ENCODE measurements at places on chromosomes 1 and 21. TPM values are rescaled to one million over a fixed set of nuclear protein-coding genes. Genes with fewer than 3 reads are reported as not detected.

The SPATA17 gene
- total RNA-seq = 17.2 TPM

The AMY2B gene
- 0.10 TPM for total RNA-seq

The FCRL5 gene
- not detected for total RNA-seq

The EXO1 gene
- total RNA-seq = 30.5 TPM

The DOCK7 gene
- total RNA-seq = 21.1 TPM

The KRTAP12-4 gene
- not detected for total RNA-seq

The RUNX3 gene
- total RNA-seq = not detected

The PLEKHG5 gene
- 3.3 TPM for total RNA-seq

The AMPD1 gene
- total RNA-seq = not detected

The LINGO4 gene
- total RNA-seq = not detected

The OR2L5 gene
- total RNA-seq = not detected

The ABCA4 gene
- not detected for total RNA-seq

The KCNE2 gene
- not detected for total RNA-seq

The SPRR3 gene
- not detected for total RNA-seq

The RXFP4 gene
- not detected for total RNA-seq

The ARHGEF10L gene
- 31.0 TPM for total RNA-seq

The MPL gene
- not detected for total RNA-seq

The NCAM2 gene
- 2.3 TPM for total RNA-seq

The HRNR gene
- not detected for total RNA-seq

The AIM2 gene
- total RNA-seq = not detected

The C1orf87 gene
- not detected for total RNA-seq

The CAPN8 gene
- total RNA-seq = 0.14 TPM

The SOX13 gene
- total RNA-seq = 3.4 TPM

The GGPS1 gene
- total RNA-seq = 14.8 TPM

The TNFSF4 gene
- total RNA-seq = 1.8 TPM

The PRDM2 gene
- total RNA-seq = 1.0 TPM

The FNDC7 gene
- total RNA-seq = not detected

The C1orf35 gene
- total RNA-seq = 61.2 TPM

The ZNF683 gene
- total RNA-seq = not detected

The AADACL4 gene
- total RNA-seq = not detected

The ANKRD65 gene
- not detected for total RNA-seq

The CD52 gene
- not detected for total RNA-seq
